ENCODE measurements at places on chromosomes 1 and 21. TPM values are rescaled to one million over a fixed set of nuclear protein-coding genes. Genes with fewer than 3 reads are reported as not detected.
A peak's percentile ranks its signal among the peaks of the same experiment; 100 is the strongest.

- H3K27me3 ChIP-seq = no peaks in the 10 kb centered on the region
- H3K4me1 ChIP-seq = no peaks in the 10 kb centered on the region
- H3K27ac ChIP-seq = no peak overlapping the region
- no peak overlapping the region for H3K4me3 ChIP-seq
Observed at GRCh38 chr1:12245733-12246132, 15.9 kb downstream of the VPS13D start.

DNA sequence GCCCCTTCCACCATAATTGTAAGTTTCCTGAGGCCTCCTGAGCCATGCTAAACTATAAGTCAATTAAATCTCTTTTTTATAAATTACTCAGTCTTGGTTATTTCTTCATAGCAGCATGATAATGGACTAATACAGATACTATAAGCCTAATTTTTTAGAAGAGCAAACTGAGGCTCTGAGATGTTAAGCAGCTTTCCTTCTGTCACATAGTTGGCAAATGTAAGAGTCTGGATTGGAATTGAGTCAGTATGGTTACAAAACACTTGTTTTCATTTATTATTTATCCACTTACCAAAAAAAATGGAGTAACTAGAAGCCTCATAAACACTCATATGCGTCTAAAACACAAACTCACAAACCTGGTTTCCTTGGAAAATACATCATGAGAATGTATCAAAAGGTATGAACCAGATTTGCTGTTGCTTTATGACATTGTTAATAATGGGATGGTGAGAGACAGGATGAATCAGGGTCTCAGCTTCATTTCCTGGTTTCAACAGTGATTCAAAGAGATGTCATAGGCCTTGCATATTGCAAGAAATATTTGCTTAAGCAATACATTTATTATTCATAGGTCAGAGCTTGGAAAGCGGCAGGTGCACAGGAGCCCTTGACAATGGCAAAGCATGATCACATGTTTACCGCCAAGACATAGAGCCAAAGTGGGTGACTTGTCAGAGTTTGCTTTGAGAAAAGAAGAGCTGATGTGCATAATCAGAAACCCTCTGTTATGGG is 221.5 kb downstream of the GRIK1 start:
- H3K27ac ChIP-seq = no peak overlapping the region
- no peaks in the 10 kb centered on the region for H3K4me1 ChIP-seq
- H3K36me3 ChIP-seq = no peaks in the 10 kb centered on the region
- no peak for DNase-seq
- no peak overlapping the region for H3K4me3 ChIP-seq
- H3K27me3 ChIP-seq = no peaks in the 10 kb centered on the region

DNA sequence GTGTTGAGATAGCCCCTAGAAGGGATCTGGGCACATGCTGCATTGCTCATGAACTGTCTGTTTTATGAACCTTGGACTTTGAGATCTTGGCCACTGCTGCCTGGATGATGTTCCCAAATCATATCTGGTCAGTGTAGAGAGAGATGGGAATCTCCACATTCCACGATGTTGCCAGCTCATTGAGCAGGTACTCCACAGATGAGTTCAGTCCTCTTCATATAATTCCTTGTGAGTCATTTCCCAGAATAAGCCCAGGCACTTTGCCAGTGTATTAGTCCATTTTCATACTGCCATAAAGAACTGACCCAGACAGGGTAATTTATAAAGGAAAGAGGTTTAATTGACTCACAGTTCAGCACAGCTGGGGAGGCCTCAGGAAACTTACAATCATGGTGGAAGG is 254.0 kb upstream of the RUNX1 start:
- no peaks in the 10 kb centered on the region for H3K36me3 ChIP-seq
- no peaks in the 10 kb centered on the region for H3K27me3 ChIP-seq
- no peaks in the 10 kb centered on the region for H3K4me1 ChIP-seq
- no peak overlapping the region for H3K27ac ChIP-seq
- no peak overlapping the region for H3K4me3 ChIP-seq

GRCh38 chr1:90729504-90730242 is 12.6 kb upstream of the BARHL2 start:
- H3K27me3 ChIP-seq = peaks cover 4% of the 10 kb centered on the region
- H3K4me3 ChIP-seq = no peak overlapping the region

The ADGRB2 gene
- 0.09 TPM for total RNA-seq

The HTR6 gene
- not detected for total RNA-seq

- no peaks in the 10 kb centered on the region for H3K36me3 ChIP-seq
- H3K4me1 ChIP-seq = peaks cover 21% of the 10 kb centered on the region
- peaks cover 5% of the 10 kb centered on the region for H3K27me3 ChIP-seq
- peak; percentile 62 for DNase-seq
Observed at GRCh38 chr1:10796029-10796944, at the start of gene CASZ1. Gene CASZ1 (minus strand): TSS chr1:10796646. CDS start chr1:10693889, 102,757 bp downstream.

DNA sequence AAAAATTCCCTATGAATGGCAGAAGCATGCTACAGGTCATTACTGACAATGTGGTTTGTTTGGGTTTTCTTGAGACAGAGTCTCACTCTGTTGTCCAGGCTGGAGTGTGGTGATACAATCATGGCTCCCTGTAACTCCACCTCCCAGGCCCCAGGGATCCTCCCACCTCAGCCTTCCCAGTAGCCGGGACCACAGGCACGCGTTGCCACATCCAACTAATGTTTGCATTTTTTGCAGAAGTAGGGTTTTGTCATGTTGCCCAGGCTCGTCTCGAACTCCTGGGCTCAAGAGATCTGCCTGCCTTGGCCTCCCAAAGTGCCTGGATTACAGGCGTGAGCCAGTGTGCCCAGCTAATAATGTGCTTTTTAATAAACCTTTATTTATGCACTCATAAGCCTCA is 259.1 kb downstream of the NFIA start:
- H3K4me3 ChIP-seq = no peak overlapping the region
- H3K27me3 ChIP-seq = no peaks in the 10 kb centered on the region
- peaks cover 61% of the 10 kb centered on the region for H3K4me1 ChIP-seq

- DNase-seq = no peak
- no peak overlapping the region for H3K27ac ChIP-seq
- H3K4me3 ChIP-seq = no peak overlapping the region
- peaks cover 3% of the 10 kb centered on the region for H3K27me3 ChIP-seq
Observed at GRCh38 chr1:51578383-51579109, 38.3 kb upstream of the OSBPL9 start.

- no peak within 1 kb of the TSS for H3K27ac ChIP-seq
- peaks cover 24% of the 10 kb centered on the region for H3K27me3 ChIP-seq
- H3K4me3 ChIP-seq = peak within 1 kb of the TSS; percentile 38
- DNase-seq = no peak
- H3K36me3 ChIP-seq = no peaks in the 10 kb centered on the region
Observed at GRCh38 chr1:37634244-37634991, at the start of gene RSPO1. Gene RSPO1 (minus strand): TSS chr1:37634892. CDS start chr1:37629661, 5,231 bp downstream.

DNA sequence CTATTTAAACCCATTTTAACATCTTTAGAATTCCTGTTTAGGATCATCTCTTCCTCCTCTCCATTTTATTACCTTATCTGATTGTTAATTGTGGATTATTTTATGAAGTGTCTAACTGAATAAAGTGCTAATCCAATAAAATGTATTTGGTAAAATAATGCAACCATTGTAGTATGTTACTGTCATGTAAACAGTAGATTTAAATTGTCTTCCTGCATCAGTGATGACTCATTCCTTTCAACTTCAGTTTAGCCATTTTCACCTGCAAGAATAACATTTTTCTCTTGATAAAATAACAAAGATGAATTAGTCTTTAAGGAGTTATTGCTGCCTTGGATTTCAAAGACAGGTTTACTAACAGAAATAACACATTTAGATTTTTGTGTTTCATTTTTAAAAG is 5.4 kb downstream of the PPP2R5A start:
- no peak overlapping the region for H3K27ac ChIP-seq
- H3K27me3 ChIP-seq = no peaks in the 10 kb centered on the region
- peak; percentile 16 for DNase-seq
- H3K4me3 ChIP-seq = no peak overlapping the region

The CFHR1 gene
- not detected for total RNA-seq

The ADAMTSL4 gene
- total RNA-seq = 3.9 TPM

- DNase-seq = no peak
- no peaks in the 10 kb centered on the region for H3K27me3 ChIP-seq
- peak overlapping the region; percentile 93 for H3K27ac ChIP-seq
- H3K4me3 ChIP-seq = peak overlapping the region; percentile 5
- H3K36me3 ChIP-seq = no peaks in the 10 kb centered on the region
Observed at GRCh38 chr1:107682467-107682866, 282.5 kb downstream of the VAV3 start.

- no peaks in the 10 kb centered on the region for H3K4me1 ChIP-seq
- H3K36me3 ChIP-seq = no peaks in the 10 kb centered on the region
Observed at GRCh38 chr1:193884848-193885558, 698.6 kb upstream of the B3GALT2 start.

DNA sequence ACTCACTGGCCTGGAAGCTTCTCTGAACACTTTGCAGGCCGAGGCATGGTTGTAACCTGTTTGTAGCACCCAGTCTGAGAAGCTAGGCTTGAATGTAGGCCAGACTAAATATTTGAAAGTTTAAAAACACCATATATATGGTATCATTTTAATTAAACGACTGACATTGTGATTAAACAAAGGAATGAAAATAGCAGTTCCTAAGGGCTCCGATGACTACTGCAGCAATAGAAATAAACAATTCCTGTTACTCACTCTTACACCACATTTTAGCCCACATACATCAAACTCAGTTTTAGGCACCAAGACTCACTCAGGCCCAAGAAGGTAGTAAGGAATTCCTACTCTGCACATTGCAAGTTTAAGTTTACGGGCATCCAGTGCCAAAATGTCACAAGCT is 281.2 kb downstream of the AKT3 start:
- no peaks in the 10 kb centered on the region for H3K27me3 ChIP-seq
- H3K27ac ChIP-seq = no peak overlapping the region
- H3K36me3 ChIP-seq = no peaks in the 10 kb centered on the region
- no peak overlapping the region for H3K4me3 ChIP-seq

DNA sequence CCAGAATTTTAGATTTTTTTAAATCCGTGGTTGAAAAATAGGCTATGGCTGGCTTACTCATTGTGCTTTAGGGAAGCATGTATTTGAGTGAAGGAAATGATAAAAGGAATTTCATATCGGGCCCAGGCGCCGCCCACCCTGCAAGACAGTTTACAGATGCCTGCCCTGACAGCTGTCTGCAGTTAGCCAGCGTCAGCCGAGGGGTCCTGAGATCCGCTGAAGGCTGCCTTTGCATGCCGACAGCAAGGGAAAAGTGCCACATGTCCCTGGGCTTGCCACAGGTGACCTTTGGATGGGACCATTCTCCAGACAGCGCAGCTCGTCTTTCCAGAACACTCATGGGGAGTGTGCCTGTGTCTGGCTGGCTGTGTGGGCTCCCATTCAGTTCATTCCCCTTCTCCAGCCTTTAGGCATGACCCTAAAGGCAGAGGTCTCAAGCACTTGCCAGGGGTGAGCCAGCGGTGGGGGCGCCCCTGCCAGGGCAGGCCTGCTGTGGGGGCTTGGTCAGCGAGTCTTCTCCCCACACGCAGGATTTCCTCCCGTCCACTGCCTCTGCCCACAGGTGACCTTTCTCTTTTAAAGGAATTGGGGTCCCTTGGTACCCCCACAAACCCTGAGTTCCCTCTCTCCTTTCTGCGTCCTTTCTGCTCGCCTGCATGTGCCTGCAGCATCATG is 46.1 kb upstream of the TRAPPC10 start:
- no peak overlapping the region for H3K27ac ChIP-seq
- no peak for DNase-seq
- H3K4me3 ChIP-seq = no peak overlapping the region

- H3K4me3 ChIP-seq = no peak overlapping the region
- H3K27me3 ChIP-seq = no peaks in the 10 kb centered on the region
- no peaks in the 10 kb centered on the region for H3K4me1 ChIP-seq
- H3K27ac ChIP-seq = no peak overlapping the region
Observed at GRCh38 chr1:197049100-197049499, 18.0 kb downstream of the F13B start.

The TIE1 gene
- total RNA-seq = 0.84 TPM

GRCh38 chr21:27467366-27467765 is 500.5 kb upstream of the ADAMTS5 start:
- H3K27me3 ChIP-seq = no peaks in the 10 kb centered on the region
- no peaks in the 10 kb centered on the region for H3K4me1 ChIP-seq
- H3K36me3 ChIP-seq = no peaks in the 10 kb centered on the region
- H3K4me3 ChIP-seq = no peak overlapping the region

- DNase-seq = peak; percentile 64
- peaks cover 81% of the 10 kb centered on the region for H3K4me1 ChIP-seq
- H3K27ac ChIP-seq = no peak overlapping the region
Observed at GRCh38 chr1:200411406-200412257, 1.8 kb upstream of the ZNF281 start.

DNA sequence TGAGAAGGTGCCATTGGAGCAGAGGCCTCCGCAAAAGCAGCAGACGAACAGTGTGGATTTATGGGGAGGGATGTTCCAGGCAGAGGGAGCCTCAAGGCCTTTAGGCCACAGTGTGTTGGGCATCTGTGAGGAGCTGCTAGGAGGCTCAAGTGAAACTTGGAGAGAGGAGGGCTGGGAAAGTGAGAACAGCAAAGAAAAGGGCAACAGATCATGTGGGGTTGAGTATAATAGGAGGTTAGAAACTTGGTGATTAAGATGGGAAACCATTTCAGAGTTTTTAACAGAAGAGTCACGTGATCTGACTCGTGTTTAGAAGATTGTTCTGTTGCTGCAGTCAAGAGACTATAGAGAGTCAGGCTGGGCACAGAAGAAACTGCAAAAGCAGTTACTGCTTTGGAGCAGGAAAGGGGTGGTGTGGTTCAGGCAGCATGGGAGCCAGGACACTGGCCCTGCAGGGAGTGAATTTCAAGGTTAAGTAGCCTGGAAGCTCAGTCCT is 277.0 kb downstream of the DISC1 start:
- no peak overlapping the region for H3K27ac ChIP-seq
- no peak overlapping the region for H3K4me3 ChIP-seq
- H3K36me3 ChIP-seq = no peaks in the 10 kb centered on the region
- no peak for DNase-seq
- no peaks in the 10 kb centered on the region for H3K27me3 ChIP-seq
- no peaks in the 10 kb centered on the region for H3K4me1 ChIP-seq

DNA sequence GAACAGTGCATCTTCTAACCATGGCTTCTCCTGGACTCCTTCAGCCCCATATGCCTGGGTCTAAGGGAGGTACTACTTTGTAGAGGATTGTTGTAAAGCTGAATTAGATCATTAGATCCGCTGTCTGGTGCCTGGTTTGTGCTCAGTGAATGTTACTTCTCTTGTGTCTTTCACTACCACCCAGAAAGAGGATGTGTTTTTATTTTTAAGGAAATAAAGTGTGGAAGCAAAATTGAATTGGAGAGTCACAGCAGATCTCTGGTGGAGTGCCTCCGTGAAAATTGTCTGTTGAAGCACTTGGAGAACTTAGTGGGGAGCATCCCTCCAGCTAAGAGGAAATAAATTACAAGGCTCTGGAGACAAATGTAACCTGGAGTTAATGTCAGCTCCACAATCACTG is 101.8 kb upstream of the ARTN start:
- no peaks in the 10 kb centered on the region for H3K36me3 ChIP-seq
- H3K27me3 ChIP-seq = no peaks in the 10 kb centered on the region
- peaks cover 19% of the 10 kb centered on the region for H3K4me1 ChIP-seq

The ARHGEF16 gene
- total RNA-seq = 20.3 TPM

The TSSK3 gene
- 0.62 TPM for total RNA-seq

GRCh38 chr1:54510715-54511270 is 37.2 kb upstream of the ACOT11 start:
- H3K4me1 ChIP-seq = peaks cover 7% of the 10 kb centered on the region
- H3K27me3 ChIP-seq = no peaks in the 10 kb centered on the region
- no peak overlapping the region for H3K4me3 ChIP-seq

All from HepG2 (cell line).